A549 treated with CpdA at 1 μM for 4 hours (cell line): ENCODE measurements at places on chromosomes 3 and 15. TPM values are rescaled to one million over a fixed set of nuclear protein-coding genes. Genes with fewer than 3 reads are reported as not detected.

C15orf62 gene
- 0.07 to 0.17 TPM (median 0.13 TPM) in 4 of 5 replicates, not detected in the other for total RNA-seq

SV2B gene
- 0.02 to 0.13 TPM (median 0.03 TPM) in 3 of 5 replicates, not detected in the others for total RNA-seq

CCDC71 gene
- 10.1 to 17.1 TPM (median 13.0 TPM) in 5 replicates for total RNA-seq

HRG gene
- 0.02 TPM in 1 of 5 replicates, not detected in the others for total RNA-seq

SAMMSON gene
- total RNA-seq: not detected in 5 replicates

MRAS gene
- total RNA-seq: 8.2 to 10.2 TPM (median 9.1 TPM) in 5 replicates

NKTR gene
- 9.2 to 13.9 TPM (median 11.6 TPM) in 5 replicates for total RNA-seq

ADGRG7 gene
- not detected in 5 replicates for total RNA-seq

IMPG2 gene
- total RNA-seq: 0.01 to 0.02 TPM in 2 of 5 replicates, not detected in the others

FBXW12 gene
- not detected in 5 replicates for total RNA-seq

RBP2 gene
- not detected in 5 replicates for total RNA-seq

SLC9A9 gene
- 0.03 to 0.31 TPM (median 0.13 TPM) in 5 replicates for total RNA-seq

GRIP2 gene
- total RNA-seq: 1.4 to 2.2 TPM (median 1.9 TPM) in 5 replicates

FAM43A gene
- total RNA-seq: 1.7 to 4.5 TPM (median 3.9 TPM) in 5 replicates

CHST2 gene
- 0.44 to 1.0 TPM (median 0.82 TPM) in 5 replicates for total RNA-seq

FHIT gene
- total RNA-seq: 0.37 to 3.7 TPM (median 0.64 TPM) in 5 replicates

LARP6 gene
- 56.7 to 84.5 TPM (median 78.1 TPM) in 5 replicates for total RNA-seq

ITGA11 gene
- 2.7 to 8.7 TPM (median 5.3 TPM) in 5 replicates for total RNA-seq

SMCO1 gene
- not detected in 5 replicates for total RNA-seq

ZNF385D gene
- not detected in 5 replicates for total RNA-seq

COPS2 gene
- 57.8 to 109 TPM (median 58.0 TPM) in 5 replicates for total RNA-seq

ZNF620 gene
- total RNA-seq: 1.4 to 2.3 TPM (median 1.8 TPM) in 5 replicates

GOLGA8J gene
- total RNA-seq: 0.09 TPM in 1 of 5 replicates, not detected in the others

CPN2 gene
- not detected in 5 replicates for total RNA-seq

GOLGA8H gene
- 1.3 to 3.9 TPM (median 2.5 TPM) in 5 replicates for total RNA-seq

OSBPL10 gene
- 15.1 to 18.5 TPM (median 15.5 TPM) in 5 replicates for total RNA-seq

TMC3 gene
- total RNA-seq: not detected in 5 replicates

PRTG gene
- total RNA-seq: 8.2 to 11.0 TPM (median 10.2 TPM) in 5 replicates

COLQ gene
- 0.28 to 0.53 TPM (median 0.36 TPM) in 5 replicates for total RNA-seq

IQCF5 gene
- total RNA-seq: not detected in 5 replicates

ANKRD63 gene
- total RNA-seq: 0.19 to 0.42 TPM (median 0.32 TPM) in 4 of 5 replicates, not detected in the other

GOLGA6B gene
- total RNA-seq: not detected in 5 replicates

RASGRP1 gene
- total RNA-seq: 0.26 to 0.38 TPM (median 0.30 TPM) in 5 replicates

GOLGA8K gene
- 0.29 to 0.96 TPM (median 0.73 TPM) in 5 replicates for total RNA-seq

AP4E1 gene
- total RNA-seq: 7.1 to 10.7 TPM (median 7.8 TPM) in 5 replicates

LRTM1 gene
- total RNA-seq: not detected in 5 replicates

IL5RA gene
- not detected in 5 replicates for total RNA-seq

ST3GAL6 gene
- total RNA-seq: 0.60 to 1.9 TPM (median 0.91 TPM) in 5 replicates

PIGX gene
- total RNA-seq: 26.9 to 32.4 TPM (median 29.9 TPM) in 5 replicates

BDH1 gene
- 2.8 to 4.2 TPM (median 2.9 TPM) in 5 replicates for total RNA-seq

TNFSF10 gene
- total RNA-seq: 0.10 to 0.21 TPM (median 0.10 TPM) in 3 of 5 replicates, not detected in the others

NPHP3 gene
- total RNA-seq: 6.7 to 9.7 TPM (median 7.9 TPM) in 5 replicates

PGBD4 gene
- 1.1 to 1.6 TPM (median 1.4 TPM) in 5 replicates for total RNA-seq

CCR9 gene
- total RNA-seq: not detected in 5 replicates

ALS2CL gene
- total RNA-seq: 5.4 to 8.5 TPM (median 6.2 TPM) in 5 replicates
